ENCODE measurements at places on chromosomes 2 and 18.

GRCh38 chr2:207352978-207353671 is 176.6 kb upstream of the CREB1 start:
- DNase-seq: peak; percentile 45

DNA sequence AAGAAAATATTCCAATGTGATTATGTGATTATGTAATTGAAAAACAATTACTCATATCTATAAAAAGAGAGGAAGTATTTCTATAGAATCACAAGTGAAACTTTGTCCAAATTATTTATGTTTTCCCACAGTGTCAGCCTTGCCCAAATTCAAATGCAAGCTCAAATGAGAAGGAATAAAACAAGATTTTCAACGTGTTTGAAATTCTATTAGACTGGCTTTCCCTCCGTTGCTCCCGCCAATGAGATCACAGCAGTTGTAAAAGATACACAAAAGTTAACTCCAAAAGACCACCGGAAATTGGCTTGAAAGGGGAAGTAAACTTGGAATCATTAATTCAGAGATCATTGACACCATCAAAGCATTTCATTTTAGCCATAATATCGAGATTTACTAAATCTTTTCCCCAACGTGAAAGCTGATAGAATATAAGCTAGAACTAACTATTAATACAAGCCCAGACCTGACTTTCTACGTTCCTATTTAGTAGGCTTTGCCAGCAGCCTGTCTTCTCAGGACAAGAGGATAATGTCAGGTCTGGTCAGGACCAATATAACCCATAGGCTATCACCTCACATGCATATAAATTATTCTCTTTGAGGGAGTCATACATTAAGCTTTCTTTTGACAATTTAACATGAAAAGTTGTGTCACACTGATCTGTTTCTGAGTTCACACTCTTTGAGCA is 222.6 kb upstream of the CHAC2 start:
- DNase-seq: no peak

DNA sequence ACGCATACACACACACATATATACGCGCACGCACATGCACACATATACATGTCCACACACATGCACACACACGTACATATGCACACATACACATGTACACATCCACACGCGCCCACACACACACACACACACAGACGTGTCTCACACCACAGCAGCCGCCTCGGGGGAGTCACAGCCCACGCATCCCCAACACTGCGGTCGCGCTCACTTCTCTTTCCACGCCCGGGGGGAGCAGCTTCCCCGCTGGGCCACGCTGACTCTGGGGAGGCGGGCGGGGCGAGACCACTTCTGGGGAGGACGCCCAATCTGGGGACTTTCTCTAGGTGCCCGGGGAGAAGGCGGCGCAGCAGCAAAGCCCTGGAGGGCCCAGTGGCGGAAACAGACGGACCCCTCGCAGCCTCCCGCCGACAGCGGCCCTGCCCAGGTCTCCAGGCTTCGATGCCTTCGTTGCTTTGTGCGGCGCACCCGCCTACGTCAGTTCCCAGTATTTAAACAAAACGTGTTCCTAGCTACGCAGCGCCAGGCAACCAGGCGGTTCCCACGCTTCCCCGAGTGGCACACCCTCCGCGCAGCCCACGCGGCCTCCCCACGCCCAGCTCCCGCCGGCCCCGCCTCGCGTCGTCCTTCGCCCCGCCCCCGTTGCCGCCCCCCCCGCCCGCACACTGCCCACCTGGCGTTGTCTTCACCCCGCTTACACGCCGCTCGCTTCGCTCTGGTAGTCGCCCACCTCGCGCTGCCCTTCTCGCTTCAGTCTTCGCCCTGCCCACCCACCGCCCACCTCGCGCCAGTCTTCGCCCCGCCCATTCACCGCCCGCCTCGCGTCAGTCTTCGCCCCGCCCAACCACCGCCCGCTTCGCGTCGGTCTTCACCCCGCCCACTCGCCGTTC is 810 bp upstream of the RBFA start:
- no peak for DNase-seq

DNA sequence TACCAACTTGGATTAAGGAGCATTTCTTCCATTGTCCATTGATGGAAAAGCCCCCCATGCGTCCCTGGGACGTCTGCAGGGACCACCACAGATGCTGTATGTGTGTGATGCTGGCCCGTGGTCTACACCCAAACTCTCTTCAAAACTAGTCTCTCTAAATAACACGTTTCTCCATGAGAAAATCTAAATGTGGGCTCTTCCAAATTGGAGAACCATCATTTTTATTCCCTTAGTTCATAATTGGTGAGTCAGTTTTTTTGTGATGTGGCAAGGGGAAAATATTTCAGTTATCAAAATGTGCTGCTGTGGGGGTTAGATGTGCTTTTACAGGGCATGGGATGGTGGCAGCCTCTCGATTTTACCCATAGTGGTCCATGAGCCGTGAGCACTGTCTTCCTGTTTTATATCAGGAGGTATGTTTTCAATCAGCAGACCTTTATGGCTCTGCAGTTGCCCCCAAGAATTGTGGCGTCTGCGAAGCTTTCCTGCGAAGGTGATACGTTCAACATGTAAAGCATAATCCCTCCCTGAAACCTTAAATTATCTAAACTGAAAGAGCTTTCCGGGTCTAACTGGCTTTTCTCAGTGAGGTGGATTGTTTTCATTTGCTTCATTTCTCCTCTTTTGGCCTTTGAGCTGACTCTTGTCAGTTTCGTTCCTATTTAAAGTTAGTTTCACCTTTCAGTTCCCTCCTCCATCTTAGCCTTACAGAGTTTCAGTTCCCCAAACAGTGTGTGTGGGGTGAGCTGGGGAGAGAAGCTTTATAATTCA is 78.4 kb downstream of the SETBP1 start:
- no peak for DNase-seq

DNA sequence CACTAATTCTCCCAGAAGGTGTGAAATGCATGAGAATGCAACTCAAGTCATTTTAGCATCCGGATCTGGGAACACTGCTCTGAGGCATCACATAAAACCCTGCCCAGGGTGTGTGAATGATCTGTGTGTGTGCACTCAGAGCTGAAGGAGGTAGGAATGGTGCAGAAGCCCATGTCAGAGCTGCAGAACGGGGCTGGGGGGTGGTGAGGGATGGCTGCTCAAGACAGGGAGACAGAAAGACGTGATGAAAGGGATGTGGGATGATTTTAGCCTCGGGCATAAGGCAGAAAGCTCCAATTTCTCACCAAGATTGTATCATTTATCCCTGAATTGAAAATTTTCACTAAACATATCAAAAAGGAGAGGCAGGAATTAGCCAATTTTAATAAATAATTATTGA is 369.1 kb downstream of the EIPR1 start:
- no peak for DNase-seq

DNA sequence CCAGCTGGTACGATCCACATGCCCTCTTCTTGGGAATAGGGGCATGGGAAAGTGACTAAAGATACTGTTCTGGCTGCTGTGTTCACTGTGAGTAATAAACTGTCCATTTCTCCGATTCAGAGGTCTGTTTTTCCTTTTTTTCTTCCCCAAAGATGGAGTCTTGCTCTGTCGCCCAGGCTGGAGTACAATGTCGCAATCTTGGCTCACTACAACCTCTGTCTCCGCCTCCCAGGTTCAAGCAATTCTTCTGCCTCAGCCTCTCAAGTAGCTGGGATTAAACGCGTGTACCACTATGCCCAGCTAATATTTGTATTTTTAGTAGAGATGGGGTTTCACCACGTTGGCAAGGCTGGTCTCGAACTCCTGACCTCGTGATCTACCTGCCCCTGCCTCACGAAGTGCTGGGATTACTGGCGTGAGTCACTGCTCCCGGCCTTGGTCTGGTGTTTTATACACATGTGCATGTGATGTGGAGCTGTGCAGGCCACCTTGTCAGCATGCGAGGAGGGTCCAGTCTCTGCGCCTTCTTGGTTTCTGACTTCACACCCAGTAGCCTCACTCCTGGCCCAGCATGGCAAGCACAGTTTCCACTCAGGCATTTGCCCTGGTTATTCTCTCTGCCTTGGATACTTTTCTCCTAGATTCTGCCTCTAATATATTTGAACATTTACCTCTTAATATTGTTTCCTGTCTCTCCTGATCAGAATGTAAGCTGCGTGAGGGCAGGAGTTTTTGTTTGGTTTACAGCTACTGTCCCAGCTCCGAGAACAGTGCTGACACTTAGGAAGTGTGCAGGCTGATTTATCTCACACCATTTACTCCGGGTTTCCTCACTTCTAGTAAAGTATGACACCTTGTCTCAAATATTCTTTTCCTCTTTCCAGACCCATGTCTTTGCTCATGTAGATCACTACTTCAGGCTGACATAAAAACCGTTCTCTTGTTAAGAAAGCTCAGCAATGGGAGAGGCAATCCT is 19.7 kb downstream of the PTPN18 start:
- DNase-seq: no peak

DNA sequence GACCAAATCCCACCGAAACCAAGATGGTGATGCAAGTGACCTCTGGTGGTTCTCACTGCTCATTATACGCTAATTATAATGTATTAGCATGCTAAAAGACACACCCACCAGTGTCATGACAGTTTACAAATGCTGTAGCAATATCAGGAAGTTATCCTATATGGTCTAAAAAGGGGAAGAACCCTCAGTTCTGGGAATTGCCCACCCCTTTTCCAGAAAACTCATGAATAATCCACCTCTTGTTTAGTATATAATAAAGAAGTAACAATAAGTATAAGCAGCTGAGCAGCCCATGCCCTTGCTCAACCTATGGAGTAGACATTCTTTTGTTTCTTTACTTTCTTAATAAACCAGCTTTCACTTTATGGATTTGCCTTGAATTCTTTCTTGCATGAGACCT is 31.0 kb upstream of the FMNL2 start:
- DNase-seq: no peak

DNA sequence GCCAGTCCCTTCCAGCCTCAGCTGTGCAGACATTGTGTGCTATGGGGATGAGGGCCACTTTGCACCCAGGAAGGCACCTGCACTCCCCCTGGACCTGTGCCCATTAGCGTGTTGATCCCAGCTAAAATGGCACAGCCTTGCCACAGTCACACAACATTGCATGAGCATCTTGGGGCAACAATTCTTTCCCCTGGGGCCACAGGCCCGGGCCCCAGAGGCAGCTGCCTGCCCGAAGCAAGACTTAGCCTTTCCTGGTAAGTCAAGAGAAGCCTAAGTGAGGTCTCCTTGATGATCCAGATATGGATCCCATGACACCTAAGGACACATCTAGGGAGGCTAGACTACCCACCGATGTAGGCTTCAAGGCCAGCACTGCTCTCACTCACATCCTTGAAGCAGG is 202.1 kb downstream of the BCL11A start:
- no peak for DNase-seq

GRCh38 chr2:10328670-10329579 is 26.2 kb downstream of the HPCAL1 start:
- no peak for DNase-seq

- no peak for DNase-seq
Measured at GRCh38 chr2:189819297-189819704, 35.1 kb downstream of the PMS1 start.

GRCh38 chr18:12376034-12376753 is 833 bp downstream of the AFG3L2 start:
- peak; percentile 49 for DNase-seq

GRCh38 chr2:19754907-19755306 is 146.9 kb downstream of the TTC32 start:
- no peak for DNase-seq

GRCh38 chr2:240018071-240018750 is 6.9 kb downstream of the NDUFA10 start:
- DNase-seq: no peak

- no peak for DNase-seq
Measured at GRCh38 chr2:117948615-117949014, 65.3 kb downstream of the CCDC93 start.

DNA sequence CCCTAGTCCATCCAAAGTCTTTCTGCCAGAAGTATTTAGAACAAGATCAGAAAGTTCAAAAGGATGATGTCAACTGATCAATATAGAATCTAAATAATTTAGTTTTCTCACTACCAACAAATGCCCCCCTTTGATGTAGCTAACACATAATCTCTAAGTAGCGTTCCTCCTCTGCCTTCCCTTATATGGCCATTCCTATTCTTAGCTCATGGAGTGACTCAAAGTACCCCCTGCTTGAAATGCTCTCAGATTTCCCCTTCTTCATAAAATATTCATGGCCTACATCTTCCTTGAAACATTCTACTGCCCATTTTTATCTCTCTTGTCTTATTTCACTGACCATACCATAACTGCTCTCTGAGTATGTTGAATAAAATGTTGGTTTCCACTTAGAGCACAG is 151.5 kb downstream of the UPP2 start:
- no peak for DNase-seq

GRCh38 chr2:112794131-112794733 is 9.9 kb upstream of the IL1A start:
- peak; percentile 87 for DNase-seq

GRCh38 chr2:218063486-218063885 is 5.6 kb upstream of the RUFY4 start:
- no peak for DNase-seq

Measured in hematopoietic multipotent progenitor cell treated with erythropoietin and hydrocortisone succinate and interleukin-3 and kit ligand, for 6 days (in vitro differentiated cells).